RPMI7951 (cell line): ENCODE measurements at places on chromosomes 2 and 18. TPM values are rescaled to one million over a fixed set of nuclear protein-coding genes. Genes with fewer than 3 reads are reported as not detected.

GRCh38 chr18:77749089-77749488 lies 499.4 kb downstream of the GALR1 start:
- no peak for DNase-seq

The SLC30A3 gene
- not detected in 2 replicates for total RNA-seq

The MYOM1 gene
- total RNA-seq: 0.10 TPM in 1 of 2 replicates, not detected in the other

The EFEMP1 gene
- total RNA-seq: 3.7 and 5.7 TPM in 2 replicates

GRCh38 chr2:156483741-156484173 lies 47.6 kb downstream of the GPD2 start:
- no peak for DNase-seq

DNA sequence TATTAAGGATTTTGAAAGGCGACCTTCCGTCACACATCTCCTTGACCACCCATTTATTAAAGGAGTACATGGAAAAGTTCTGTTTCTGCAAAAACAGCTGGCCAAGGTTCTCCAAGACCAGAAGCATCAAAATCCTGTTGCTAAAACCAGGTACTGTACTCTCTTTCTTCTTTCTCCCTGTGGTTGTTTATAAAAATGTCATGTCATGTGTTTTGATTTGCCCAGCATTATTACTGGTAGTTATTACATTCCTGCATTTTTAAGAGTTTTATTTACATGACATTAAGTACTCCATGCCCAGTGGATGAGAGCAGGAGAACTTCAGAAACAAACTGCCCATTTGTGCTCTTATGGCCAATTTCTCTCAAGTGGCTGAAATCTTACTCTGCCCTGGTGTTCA lies 191.3 kb downstream of the MYO3B start:
- DNase-seq: no peak

DNA sequence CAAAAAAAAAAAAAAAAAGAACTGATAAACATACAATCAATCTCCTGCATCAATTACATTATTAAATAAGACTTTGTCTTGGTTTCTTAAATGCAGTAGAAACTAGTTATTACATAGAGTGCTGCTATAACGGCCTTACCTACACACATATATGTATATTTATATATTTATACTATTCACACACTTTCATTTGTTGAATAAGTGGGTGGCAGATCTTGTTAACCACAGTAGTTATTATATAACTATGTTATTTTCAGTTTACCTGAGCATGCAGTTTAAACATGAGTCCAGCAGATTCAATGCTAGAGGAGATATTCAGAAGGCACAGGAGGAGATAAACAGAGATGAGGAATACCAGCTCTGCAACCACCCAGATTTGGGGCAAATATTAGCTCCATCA lies 81.5 kb upstream of the CD226 start:
- DNase-seq: no peak

The LIMS4 gene
- 0.12 and 0.29 TPM in 2 replicates for total RNA-seq

GRCh38 chr2:104650405-104650996 lies 203.4 kb upstream of the POU3F3 start:
- DNase-seq: no peak

DNA sequence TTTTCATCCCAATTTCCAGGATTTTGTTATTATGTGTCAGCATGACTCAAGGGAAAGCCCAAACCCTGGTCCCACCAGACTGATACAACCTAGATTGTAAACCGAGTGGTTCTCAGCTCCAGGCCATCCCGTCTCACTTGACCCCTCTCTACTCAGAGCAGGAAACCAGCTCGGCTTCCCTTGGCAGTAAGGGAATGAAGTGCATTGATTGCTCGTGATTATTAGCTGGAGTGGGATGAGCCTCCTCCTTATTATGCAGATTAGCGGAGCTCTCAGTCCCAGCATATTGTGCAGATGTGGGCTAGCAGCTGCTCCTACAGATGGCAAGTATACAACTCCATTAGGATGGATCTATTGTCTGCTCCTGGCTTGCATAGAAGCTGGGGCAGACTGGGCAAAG lies 167.6 kb downstream of the LNPK start:
- DNase-seq: no peak

DNA sequence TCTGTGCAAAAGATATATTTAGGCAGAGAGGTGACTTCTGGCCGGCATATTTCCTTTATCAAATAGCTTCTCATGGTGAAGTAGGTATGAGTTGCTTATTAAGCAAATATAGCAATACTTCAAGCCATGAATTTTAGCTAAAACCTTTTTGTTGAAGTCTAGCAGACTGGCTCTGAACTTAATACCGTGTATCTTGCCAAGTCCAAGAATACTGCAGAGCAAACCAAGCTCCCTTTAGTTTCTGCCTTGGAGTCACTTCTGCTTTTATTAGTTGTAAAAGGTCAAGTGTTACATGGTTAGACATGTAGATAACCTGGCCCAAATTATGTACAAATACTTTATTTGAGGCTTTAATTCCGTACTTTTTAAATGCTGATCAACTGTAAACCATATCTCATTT lies 627.6 kb upstream of the PKDCC start:
- no peak for DNase-seq

DNA sequence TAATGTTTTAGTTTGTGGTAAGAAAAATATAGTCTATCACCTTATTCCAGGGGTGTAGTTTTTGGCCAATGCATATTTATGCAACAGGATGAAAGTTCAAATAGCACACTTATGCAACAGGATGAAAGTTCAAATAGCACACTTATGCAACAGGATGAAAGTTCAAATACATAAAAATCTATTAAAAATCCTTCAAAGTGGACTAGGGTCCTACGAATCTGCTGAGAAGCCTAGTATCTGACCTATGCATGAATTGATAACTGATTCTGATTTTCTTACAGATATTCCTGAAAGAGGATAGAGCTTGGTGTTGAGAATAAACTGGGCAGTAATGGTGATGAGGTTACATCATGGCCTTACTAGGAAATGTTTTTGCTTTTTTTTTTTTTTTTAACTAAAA lies 2.8 kb downstream of the PECR start:
- DNase-seq: no peak

The SERPINB5 gene
- total RNA-seq: not detected in 2 replicates
